Esophagus muscularis mucosa (tissue), 4 donors: ENCODE measurements at places on chromosomes 1 and 21. TPM values are rescaled to one million over a fixed set of nuclear protein-coding genes. Genes with fewer than 3 reads are reported as not detected.

SLAMF8 gene
- total RNA-seq, result 8.4 TPM

DNA sequence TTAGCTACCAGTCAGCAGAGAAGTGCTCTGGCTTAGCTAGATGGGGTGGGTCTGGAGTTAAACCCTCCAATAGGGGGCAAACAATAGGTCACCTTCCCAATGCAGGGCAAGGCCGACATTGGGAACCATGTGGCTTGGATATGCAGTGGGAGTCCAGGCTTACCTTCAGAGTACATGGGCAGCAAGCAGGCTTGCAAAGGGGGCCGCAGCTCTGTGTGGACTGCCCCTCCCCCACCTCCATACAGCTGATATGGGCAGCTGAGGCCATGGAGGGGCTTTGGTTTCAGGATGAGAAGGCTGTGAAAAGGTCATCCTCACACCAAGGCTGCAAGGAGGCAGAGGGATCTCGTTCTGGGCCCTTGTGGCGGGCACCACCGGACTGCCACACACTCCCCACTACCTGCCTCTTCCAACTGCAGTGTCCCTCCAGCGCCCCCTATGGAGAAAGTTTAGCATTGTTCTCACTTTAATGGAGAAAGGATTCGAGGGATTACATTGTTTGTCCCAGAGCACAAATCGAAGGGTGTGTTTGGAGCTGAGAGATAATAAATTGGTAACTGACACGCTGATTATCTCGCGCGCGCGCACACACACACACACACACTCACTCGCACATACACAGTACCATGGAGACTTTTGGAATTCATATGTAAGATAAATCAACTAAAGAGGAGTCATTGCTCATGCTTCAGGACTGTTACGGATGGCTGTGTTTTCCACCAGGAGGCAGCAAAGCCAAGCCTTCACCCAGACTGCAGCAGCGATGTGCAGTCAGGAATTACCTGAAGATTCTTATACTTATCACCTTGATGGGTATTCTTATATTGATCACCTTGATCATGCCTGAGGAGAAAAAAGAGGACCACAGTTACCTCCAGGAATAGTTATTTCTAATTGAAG, 7.0 kb upstream of the SMCP start:
- H3K36me3 ChIP-seq, result no peaks in the 10 kb centered on the region
- H3K27me3 ChIP-seq, result no peaks in the 10 kb centered on the region
- H3K4me1 ChIP-seq, result no peaks in the 10 kb centered on the region
- H3K4me3 ChIP-seq, result no peak overlapping the region
- DNase-seq, result peak; percentile 66
- no peak overlapping the region for H3K27ac ChIP-seq

UBE2J2 gene
- 34.9 TPM for total RNA-seq

DNA sequence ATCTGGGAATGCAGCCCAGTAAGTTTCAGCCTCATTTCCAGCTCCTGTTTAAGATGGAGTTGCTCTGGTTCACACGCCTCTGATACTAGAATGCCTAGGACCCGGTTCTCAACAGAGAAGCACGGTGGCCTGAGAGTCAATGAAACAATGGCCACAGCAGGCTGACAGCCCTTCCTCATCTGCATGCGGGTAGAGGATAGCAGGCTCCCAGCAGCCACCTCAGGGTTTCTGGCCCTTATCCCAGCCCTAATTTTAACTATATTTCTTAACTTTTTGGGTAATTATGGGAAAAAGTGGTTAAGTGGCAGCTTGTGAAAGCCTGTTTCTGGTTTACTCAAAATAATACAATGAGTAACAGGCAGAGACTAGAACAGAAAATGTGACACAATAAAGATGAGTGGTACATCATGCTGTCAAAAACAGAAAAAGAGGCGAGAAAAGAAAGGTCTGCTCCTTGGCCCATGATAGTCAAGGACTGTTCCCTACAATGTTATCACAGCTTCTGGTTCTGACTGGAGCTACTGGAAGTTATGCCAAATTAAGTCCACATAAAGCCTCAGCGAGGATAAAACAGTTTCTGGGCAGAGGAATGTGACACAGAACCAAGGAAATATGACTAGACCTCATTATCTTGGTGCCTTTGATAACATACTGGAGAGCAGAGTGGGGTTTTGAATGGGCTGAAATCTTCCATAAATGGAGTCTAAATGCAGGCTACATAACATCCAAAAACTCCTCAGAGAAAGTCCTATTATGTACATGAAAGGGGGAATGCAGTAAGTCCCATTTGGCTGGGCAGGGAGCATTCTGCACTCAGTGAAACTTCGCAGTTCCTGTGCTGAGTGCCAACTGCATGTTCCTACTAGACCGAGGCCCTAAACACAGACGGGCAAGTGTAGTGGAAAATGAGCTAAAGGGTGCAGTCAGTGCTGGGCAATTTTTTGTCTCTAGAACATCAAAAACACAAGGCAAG, 92.1 kb downstream of the NIBAN1 start:
- H3K4me3 ChIP-seq, result no peak overlapping the region
- H3K27ac ChIP-seq, result peak overlapping the region; percentile 89
- H3K4me1 ChIP-seq, result peaks cover 100% of the 10 kb centered on the region
- H3K27me3 ChIP-seq, result no peaks in the 10 kb centered on the region

- no peak overlapping the region for H3K27ac ChIP-seq
- no peak overlapping the region for H3K4me3 ChIP-seq
Measured at GRCh38 chr1:11858968-11859871, 475 bp upstream of the NPPB start.

GRCh38 chr1:46247436-46248121, at the start of gene RAD54L:
RAD54L (plus strand) TSS chr1:46247763; CDS start chr1:46248406, 643 bp downstream.
- H3K36me3 ChIP-seq, result no peaks in the 10 kb centered on the region
- no peaks in the 10 kb centered on the region for H3K27me3 ChIP-seq
- peak; percentile 99 for DNase-seq
- H3K4me3 ChIP-seq, result peak within 1 kb of the TSS; percentile 68

- no peaks in the 10 kb centered on the region for H3K27me3 ChIP-seq
- H3K4me3 ChIP-seq, result no peak overlapping the region
- H3K4me1 ChIP-seq, result peaks cover 10% of the 10 kb centered on the region
- no peak overlapping the region for H3K27ac ChIP-seq
- peaks cover 3% of the 10 kb centered on the region for H3K36me3 ChIP-seq
Measured at GRCh38 chr1:34833711-34834110, 25.8 kb downstream of the SMIM12 start.
